ENCODE measurements at places on chromosomes 5 and 9.

GRCh38 chr9:97046228-97046627, 7.3 kb upstream of the CTSV start:
- no peak for DNase-seq

GRCh38 chr9:112755016-112755427, 4.5 kb downstream of the SNX30 start:
- DNase-seq, result no peak

DNA sequence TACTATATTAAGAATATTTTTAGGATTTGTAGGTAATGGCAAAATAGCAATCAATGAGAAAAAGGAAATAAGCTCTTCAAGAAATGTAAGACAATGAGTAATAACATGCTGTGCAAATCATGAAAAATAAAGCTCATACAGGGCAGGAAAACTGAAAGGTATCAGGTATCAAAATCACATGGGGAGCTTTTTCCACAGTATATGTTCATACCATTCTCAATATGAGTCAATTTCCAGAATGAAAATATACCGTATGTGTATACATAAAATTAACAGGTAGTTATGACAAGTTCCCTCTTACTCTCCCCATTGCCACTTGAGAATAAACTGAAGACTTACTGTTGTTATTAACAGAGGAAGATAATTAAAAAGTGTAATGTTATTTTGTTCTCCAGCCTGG, 35.9 kb downstream of the EFCAB9 start:
- DNase-seq, result no peak

- DNase-seq, result no peak
Observed at GRCh38 chr5:157923765-157924164, 64.8 kb upstream of the CLINT1 start.

DNA sequence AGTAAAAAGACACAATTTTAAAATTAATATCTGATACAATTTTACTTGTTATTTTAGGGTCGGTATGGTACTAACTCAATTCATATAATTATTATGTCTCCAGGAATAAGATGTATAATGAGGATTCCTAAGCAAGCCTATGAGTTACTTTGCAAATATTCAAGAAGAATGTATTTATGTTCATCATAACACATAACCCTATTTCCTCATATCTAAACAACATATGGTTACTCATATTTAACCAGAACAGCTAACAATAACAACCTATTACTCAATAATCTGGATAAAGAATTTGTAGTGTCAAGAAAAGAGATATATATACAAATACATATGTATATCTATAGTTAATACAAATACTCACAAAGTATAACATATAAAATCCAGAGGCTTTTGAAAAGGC, 285.9 kb downstream of the ARL15 start:
- DNase-seq, result no peak

- DNase-seq, result no peak
Observed at GRCh38 chr9:107898761-107899160, 409.2 kb upstream of the KLF4 start.

GRCh38 chr9:94811074-94811473, 84.6 kb downstream of the AOPEP start:
- DNase-seq, result no peak

GRCh38 chr9:121316852-121317373, 49.0 kb downstream of the GSN start:
- DNase-seq, result no peak

DNA sequence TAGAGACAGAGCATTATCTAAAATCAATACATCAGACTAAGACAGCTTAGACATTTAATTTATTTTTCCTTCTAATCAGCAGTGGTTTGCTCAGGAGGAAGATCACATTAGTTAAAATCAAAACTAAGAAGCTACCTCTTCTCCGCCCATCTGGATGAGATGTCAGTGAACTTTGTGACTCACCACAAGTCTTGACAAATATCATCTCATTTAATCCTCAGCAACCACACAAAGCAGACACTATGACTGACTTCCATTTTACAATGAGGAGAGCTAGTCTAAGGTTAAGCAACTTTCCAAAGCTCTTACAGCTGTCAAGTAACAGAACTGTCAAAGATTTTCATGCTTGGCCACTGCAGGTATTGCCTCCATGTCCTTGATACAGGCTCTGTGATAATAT, 289.5 kb downstream of the DEPDC1B start:
- no peak for DNase-seq

GRCh38 chr5:138490648-138491283, 25.5 kb downstream of the EGR1 start:
- DNase-seq, result no peak

DNA sequence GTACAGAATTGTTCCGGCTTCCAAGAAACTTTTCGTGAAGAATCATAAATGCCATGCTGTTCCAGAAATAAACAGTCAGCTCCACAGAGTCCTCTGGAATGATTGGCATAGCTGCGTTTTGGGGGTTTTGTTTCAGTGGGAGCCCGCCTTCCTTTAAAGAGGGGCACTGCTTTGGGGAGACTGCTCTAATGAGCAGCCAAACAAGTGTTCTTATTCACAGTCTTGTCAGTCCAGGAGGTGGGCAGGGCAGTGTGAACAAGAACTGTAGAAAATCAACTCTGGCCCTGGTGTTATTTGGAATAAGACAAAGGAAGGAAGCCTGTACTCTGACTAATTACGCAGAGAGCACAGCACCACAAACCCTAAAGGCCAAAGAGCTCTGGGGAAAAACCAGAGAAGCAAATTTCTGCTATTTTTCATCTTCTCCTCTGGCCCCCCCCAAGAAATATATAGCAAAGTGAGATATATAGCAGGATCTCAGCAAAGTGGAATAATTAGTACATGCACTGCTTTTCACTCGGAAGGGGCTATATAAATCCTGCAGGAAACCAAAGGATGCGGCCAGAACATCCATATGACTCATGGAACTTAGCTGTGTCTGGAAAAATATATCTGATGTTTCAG, 92.9 kb downstream of the GLDC start:
- no peak for DNase-seq

GRCh38 chr5:142427015-142427364, 102.2 kb upstream of the SPRY4 start:
- DNase-seq, result no peak

GRCh38 chr5:2532809-2533208, 218.7 kb downstream of the IRX2 start:
- DNase-seq, result no peak

DNA sequence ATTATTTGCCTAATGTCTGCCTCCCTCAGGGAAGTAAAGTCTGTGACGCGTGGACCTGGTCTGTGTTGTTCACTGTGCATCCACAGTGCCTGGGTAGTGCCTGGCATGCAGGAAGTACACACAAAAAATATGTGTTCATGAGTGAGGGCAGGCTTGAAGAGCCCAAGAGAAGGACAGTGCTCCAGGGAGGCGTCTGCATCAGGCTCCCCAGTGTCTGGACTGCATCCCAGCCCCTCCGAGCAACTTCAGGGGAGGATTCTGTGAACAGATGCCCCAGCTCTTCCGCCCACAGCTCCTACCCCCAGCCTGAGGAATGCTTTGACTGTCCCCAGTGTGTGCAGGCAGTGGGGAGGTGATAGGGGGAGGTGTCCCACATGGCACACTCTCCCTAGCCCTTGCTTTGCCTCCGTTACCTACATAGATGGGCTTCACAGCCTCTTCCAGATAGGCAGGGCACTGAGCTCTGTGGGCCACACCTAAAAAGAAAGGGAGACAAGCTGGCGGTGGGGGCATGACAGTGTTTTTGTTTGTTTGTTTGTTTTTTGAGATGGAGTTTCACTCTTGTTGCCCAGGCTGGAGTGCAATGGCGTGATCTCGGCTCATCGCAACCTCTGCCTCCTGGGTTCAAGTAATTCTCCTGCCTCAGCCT, 25.4 kb downstream of the IRF1 start:
- DNase-seq, result no peak

- DNase-seq, result no peak
Observed at GRCh38 chr9:15243081-15243480, 63.9 kb downstream of the TTC39B start.

GRCh38 chr9:131222460-131222859, 53.9 kb downstream of the FAM78A start:
- no peak for DNase-seq

GRCh38 chr9:136665111-136665703, 2.5 kb downstream of the EGFL7 start:
- DNase-seq, result no peak
